ENCODE measurements at places on chromosomes 5 and 9. TPM values are rescaled to one million over a fixed set of nuclear protein-coding genes. Genes with fewer than 3 reads are reported as not detected.
A peak's percentile ranks its signal among the peaks of the same experiment; 100 is the strongest.

Gene ZBTB26
- 2.7 TPM for polyA plus RNA-seq

- H3K27me3 ChIP-seq, result no peaks in the 10 kb centered on the region
- no peak overlapping the region for H3K4me3 ChIP-seq
- H3K27ac ChIP-seq, result peak overlapping the region; percentile 56
Observed at GRCh38 chr9:124392871-124393460, 22.3 kb downstream of the PSMB7 start.

DNA sequence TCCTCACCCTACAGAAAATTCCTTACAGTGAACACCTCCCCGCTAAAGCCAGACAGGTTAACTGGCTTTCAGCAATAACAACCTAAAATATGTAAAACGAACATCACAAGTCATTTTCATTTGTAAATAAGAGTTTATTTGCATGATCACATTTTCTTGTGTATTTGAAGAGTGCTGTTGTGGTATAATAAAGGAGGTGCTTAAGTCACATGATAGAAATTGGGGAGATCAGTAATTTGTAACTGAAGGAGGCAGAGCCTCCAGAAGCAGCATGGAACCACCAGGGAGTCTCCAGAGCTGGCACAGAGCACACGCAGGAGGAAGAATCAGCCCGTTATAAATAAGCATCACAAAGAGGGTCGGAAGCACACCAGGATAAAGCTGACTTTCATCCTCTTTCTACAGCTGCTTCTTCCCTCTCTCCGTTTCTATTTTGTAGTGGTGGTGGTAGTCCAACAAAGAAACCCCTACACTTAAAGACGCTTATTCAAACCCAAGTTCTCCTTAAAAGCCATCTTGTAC is 210.6 kb downstream of the MAPKAP1 start:
- no peak overlapping the region for H3K27ac ChIP-seq
- H3K36me3 ChIP-seq, result no peaks in the 10 kb centered on the region
- DNase-seq, result no peak

GRCh38 chr5:140113180-140113698 is 670 bp upstream of the PURA start:
- peaks cover 19% of the 10 kb centered on the region for H3K4me1 ChIP-seq
- H3K27ac ChIP-seq, result peak overlapping the region; percentile 50
- H3K27me3 ChIP-seq, result no peaks in the 10 kb centered on the region
- DNase-seq, result no peak
- peak overlapping the region; percentile 60 for H3K4me3 ChIP-seq

GRCh38 chr5:166083183-166083959 is 2208.1 kb upstream of the WWC1 start:
- H3K27me3 ChIP-seq, result no peaks in the 10 kb centered on the region
- H3K36me3 ChIP-seq, result no peaks in the 10 kb centered on the region
- no peaks in the 10 kb centered on the region for H3K4me1 ChIP-seq
- no peak overlapping the region for H3K27ac ChIP-seq

GRCh38 chr5:79133657-79134451 is 22.2 kb downstream of the BHMT start:
- H3K4me3 ChIP-seq, result no peak overlapping the region
- peak; percentile 25 for DNase-seq
- H3K4me1 ChIP-seq, result peaks cover 13% of the 10 kb centered on the region
- no peaks in the 10 kb centered on the region for H3K27me3 ChIP-seq
- peak overlapping the region; percentile 56 for H3K27ac ChIP-seq
- H3K36me3 ChIP-seq, result no peaks in the 10 kb centered on the region

DNA sequence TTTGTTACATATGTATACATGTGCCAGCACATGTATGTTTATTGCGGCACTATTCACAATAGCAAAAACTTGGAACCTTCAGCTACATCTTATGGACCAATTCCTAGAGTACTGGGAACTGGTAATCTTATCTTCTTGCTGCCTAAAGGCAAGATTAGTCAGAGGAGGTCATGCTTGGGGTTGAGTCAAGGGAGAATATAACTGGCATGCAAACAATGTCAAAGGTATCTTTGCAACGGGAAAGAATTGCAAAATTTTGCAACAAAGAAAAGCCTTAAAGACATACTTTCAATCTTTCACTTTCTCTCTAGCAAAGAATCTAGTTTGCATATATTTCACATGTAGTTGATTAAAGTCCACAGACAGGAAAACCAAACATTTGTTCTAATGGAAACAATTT is 145.2 kb downstream of the EDIL3 start:
- no peaks in the 10 kb centered on the region for H3K27me3 ChIP-seq
- no peak for DNase-seq
- no peak overlapping the region for H3K4me3 ChIP-seq
